ENCODE measurements at places on chromosomes 4 and X.
A peak's percentile ranks its signal among the peaks of the same experiment; 100 is the strongest.

DNA sequence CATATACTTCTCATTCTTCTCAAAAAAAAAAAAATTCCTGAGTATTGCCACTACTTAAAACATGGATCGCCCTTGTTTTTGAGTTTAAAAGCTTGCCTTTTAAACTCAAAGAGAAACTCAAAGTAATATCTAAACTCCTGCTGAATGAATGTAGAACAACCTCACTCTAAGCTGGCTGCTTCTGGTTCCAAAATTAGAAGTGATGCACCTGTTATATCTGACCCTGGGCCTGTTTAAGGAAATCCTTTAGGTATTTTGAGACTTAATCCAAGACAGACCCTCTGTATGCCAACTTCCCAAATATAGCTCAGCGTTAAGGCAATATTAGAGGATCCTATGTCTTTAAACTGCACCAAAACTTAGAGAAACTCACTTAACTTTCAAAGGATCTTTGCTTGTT, 1.8 kb upstream of the OTUD4 start:
- DNase-seq, result no peak

- DNase-seq, result no peak
Measured at GRCh38 chrX:11789809-11790208, 31.8 kb downstream of the MSL3 start.

- no peak for DNase-seq
Measured at GRCh38 chr4:184030036-184030435, 124.9 kb downstream of the STOX2 start.

- DNase-seq, result no peak
Measured at GRCh38 chr4:127120441-127121090, 512.2 kb upstream of the INTU start.

- peak; percentile 68 for DNase-seq
Measured at GRCh38 chr4:184417802-184418511, 56.4 kb downstream of the IRF2 start.

GRCh38 chrX:26783512-26784225, 567.7 kb downstream of the MAGEB5 start:
- DNase-seq, result no peak

GRCh38 chr4:4717692-4718091, 141.8 kb upstream of the MSX1 start:
- DNase-seq, result no peak

DNA sequence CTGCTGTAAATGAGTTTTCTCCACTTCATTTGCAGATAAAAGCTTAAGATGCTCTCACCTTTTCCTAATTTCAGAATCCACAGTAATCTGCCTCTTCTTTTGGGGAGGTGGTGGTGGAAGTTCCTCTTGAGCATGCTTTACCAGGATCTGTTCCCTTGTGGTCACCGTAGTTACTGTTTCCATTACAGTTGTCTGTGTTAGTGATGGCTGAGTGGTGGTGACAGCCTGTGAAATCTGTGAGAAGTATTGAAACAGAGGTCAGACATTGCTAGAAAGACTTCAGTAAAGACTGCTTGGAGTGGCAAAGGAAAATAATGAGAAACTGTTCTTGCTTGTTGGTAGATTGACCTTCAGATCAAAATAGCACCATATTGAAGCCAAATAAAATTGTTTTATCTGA, 666.2 kb downstream of the DMD start:
- no peak for DNase-seq

DNA sequence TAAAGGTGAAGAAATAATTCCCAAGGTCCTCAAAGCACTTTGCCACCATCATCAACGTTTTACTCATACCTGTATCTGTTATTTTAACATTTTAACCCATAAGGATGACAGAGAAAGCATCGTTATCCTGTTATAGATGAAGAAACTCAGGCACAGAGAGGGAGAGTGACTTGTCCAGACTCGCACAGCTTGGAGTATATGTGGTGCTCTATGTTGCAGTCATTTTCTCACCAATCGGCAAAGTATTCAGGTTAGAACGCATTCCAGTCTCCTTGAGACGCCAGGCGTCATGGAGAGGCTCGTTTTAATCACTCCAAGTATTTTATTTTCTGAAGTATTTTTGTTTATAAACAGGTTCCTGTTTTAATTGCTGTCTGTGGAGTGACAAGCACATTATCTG, 73.5 kb downstream of the IRF2 start:
- no peak for DNase-seq

DNA sequence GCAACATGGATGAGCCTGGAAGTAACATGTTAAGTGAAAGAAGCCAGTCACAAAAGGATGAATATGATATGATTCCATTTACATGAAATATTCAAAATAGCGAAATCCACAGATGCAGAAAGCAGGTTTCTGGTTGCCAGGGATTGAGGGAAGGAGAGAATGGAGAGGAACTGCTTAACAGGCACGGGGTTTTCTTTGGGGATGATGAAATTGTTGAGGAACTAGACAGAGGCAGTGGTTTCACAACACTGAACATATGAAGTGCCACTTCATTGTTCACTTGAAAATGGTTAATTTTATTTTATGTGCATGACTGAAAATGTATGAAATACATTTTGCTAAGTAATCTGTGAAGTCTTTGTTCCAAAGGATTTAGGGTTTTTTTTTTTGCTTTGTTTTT, 182.5 kb upstream of the TBL1X start:
- DNase-seq, result no peak

- no peak for DNase-seq
Measured at GRCh38 chr4:1086011-1086410, 27.4 kb downstream of the RNF212 start.

DNA sequence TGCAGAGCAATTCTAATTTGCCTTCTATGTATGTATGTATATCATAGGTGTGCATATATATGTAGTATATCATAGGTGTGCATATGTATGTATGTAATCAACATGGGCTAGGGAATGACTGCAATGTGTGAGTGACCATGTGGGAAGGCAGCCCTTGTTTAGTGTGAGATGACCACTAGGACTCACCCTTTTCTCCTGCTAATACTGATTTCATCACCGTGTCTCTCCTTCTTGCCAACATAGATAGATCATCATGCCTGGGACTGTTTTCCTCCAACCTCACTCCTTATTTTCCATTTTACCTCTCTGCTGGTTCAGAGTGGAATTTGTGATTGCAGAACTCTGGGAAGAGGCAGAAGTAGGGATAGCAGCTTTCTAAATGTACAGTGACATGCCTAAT, 63.6 kb upstream of the SFRP2 start:
- no peak for DNase-seq

- peak; percentile 4 for DNase-seq
Measured at GRCh38 chr4:114512595-114513295, 85.9 kb upstream of the UGT8 start.
